Upper lobe of left lung (tissue), 6 donors: ENCODE measurements at places on chromosomes 7 and 10. TPM values are rescaled to one million over a fixed set of nuclear protein-coding genes. Genes with fewer than 3 reads are reported as not detected.

- no peak for DNase-seq
Measured at GRCh38 chr7:104106108-104106905, 101.5 kb downstream of the ORC5 start.

GRCh38 chr7:135151533-135151932, 3.7 kb downstream of the TMEM140 start:
- DNase-seq = no peak

- no peak for DNase-seq
Measured at GRCh38 chr10:58932577-58933314, 243.7 kb upstream of the PHYHIPL start.

- DNase-seq = peak; percentile 37
Measured at GRCh38 chr7:55413442-55413841, 48.3 kb downstream of the LANCL2 start.

DNA sequence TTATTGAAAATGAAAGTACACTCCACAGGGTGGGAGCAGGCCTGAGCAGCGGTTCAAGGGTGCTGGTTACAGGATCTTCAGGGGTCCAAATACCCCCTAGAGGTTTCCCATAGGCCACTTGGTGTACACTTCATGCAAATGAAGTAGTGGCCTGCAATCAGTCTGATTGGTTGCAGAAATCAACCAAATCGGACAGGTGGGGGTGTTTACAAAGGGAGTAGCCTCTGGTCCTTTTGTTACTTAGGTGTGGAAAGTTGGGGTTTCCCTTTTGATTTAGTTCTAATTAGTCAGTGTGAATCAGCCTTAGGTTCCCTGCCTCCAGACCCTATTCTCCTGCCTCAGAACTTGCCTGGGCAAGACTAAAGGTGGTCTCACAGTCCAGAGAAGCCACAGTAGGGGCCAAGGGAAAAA, 49.6 kb downstream of the SYPL1 start:
- no peak for DNase-seq

Gene ATP5F1C
- 173 TPM for total RNA-seq

DNA sequence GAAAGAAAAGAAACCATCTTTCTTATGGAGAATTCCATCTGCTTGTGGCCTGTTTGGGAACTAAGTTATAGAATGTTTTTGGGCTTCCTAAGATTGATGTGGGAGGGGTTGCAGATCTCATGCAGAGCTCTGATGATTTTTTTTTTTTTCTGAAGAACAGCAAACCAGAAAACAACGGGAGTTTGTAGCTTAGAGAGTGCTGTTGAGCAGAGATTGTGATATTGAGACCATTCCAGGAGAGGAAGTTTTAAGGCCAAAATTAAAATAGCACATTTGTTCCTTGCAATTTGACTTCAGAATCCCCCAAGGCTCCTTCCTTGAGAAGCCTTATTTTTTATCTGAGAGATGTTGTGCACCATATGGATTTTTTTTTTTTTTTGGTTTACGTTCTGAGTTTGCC, 159.5 kb upstream of the NRP1 start:
- no peak for DNase-seq

- peak; percentile 33 for DNase-seq
Measured at GRCh38 chr7:6160191-6160623, 112.2 kb downstream of the CYTH3 start.
